ENCODE measurements at places on chromosomes 3 and 15. TPM values are rescaled to one million over a fixed set of nuclear protein-coding genes. Genes with fewer than 3 reads are reported as not detected.

OXSR1 gene
- total RNA-seq = 36.4 TPM

PARP15 gene
- total RNA-seq = 0.49 TPM

CHRD gene
- 8.6 TPM for total RNA-seq

PLA2G4F gene
- not detected for total RNA-seq

CHRM5 gene
- total RNA-seq = 1.2 TPM

PLCB2 gene
- 3.0 TPM for total RNA-seq

FBLN2 gene
- total RNA-seq = 9.1 TPM

STRC gene
- 0.25 TPM for total RNA-seq

FAM174B gene
- total RNA-seq = 9.8 TPM

CPNE4 gene
- 7.9 TPM for total RNA-seq

Data from temporal lobe (tissue), 4 donors.